ENCODE measurements at places on chromosomes 1 and 21.

DNA sequence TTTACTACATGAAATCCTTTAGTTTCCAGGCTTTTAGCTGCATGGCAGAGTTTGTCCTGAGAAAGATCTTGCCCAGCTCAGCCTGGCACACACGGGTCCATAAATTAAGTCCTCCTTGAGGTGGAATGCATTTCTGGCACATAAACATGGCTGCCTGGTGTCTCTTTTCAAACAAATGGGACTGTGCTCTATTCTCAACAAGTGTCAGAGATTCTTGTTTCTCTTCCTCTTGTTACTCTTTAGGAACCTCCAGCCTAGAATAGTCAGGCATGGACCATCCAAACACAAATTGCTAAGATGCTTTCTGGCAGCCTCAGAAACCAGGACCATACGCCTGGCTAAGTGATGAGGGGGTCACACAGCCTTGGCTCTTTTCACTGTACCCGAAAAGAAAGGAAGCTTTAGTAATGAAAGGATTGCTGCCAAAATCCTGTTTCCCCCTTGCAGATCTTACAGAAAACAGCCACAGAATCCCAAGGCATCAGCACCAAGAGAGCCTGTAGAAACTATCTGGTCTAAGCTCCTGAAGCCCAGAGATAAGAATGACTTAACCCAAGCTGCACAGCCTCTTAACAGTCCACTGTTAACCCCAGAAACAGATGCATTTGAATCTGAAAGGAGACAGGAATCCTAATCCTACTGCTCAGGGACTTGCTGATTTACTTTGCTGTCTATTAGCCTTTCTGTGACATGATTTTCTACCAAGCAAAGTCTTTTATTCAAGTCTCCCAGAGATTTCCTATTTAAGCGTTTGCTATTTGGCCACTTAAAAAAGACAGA, 31.9 kb upstream of the NRDC start:
- DNase-seq: no peak

DNA sequence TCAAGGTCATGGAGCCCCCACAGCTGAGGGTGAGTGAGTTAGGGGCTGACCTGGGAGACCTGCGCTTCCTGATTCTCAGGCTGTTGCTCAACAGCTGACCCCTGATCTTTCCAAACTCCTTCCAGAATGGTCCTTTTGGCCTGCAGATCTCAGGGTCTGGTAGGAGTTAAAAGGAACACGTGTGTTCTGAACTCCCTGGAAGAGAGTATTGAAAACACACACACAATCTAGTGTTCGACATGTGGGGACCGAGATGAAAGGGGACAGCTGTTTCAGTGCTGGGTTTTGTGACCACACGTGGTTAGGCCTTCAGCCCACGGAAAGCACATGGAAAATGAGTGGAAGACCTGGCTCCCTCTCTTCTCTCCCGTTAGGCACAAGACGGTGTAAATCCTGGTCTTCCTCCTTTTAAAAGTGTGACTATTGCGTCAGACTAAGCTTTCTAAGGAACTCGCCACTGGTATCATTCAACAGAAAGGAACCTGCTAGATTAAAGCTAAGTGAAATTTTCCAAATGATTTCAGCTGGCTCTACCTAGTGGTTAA, 49.6 kb downstream of the RUNX1 start:
- DNase-seq: no peak

- DNase-seq: no peak
Measured at GRCh38 chr1:77459881-77460280, 178.1 kb downstream of the AK5 start.

DNA sequence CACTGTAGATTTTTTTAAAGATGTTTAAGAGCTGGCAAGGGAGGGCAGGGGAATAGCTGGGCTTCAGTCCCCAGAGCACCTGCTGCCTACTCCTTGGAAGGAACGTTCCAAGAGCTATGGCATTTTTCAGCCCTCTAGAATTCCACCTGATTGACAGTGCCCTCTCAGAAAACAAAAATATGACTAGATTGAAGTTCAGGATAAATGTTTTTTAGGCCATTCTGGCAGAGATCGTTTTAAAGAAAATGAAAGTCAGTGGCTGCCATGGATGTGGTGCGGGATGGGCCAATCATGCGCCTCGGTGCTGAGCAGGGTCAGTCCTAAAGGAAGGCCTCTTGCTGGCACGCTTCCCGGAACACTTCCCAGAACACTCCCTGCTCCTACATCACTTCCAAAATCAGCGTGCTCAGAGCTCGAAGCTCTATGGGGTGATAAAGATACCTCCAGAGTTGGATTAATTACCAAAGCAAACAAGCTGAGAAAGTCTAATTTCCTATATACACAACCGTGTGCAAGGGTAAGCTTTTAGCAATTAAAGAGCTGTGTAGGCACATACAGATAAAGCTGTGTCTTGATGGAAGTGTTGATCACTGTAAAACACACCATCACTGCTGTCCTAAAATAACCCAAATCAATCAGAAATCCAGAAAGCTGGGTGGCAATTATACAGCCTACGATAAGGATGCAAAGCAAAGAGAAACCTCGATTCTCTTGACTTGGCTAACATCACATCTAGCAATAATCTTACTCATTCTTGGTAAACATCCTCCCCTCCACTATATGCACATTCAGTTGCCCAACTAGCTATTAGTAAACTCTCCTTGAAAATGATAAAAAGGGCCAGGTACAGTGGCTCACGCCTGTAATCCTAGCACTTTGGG, 34.6 kb downstream of the TGFBR3 start:
- peak; percentile 32 for DNase-seq

DNA sequence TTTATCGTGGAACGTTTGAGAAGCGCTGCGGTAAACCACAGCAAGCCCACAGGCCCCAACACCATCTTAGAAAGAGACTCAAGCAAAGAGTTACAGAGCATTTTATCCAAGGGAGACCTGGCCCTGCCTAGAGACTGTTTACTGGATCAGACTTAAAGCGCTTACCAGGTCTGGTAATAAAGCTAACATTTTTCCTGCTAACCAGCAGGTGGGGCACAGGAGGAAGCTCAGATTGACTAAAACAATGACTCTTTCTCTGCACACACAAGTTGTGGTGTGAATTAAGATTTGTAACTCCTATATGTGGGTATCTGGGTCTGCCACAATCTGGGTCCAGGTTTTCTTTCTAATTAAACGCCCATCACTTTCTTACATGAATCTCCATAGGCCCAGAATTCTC, 136.5 kb upstream of the ETS2 start:
- no peak for DNase-seq

GRCh38 chr21:35942211-35943144, 117.8 kb downstream of the SETD4 start:
- DNase-seq: no peak

DNA sequence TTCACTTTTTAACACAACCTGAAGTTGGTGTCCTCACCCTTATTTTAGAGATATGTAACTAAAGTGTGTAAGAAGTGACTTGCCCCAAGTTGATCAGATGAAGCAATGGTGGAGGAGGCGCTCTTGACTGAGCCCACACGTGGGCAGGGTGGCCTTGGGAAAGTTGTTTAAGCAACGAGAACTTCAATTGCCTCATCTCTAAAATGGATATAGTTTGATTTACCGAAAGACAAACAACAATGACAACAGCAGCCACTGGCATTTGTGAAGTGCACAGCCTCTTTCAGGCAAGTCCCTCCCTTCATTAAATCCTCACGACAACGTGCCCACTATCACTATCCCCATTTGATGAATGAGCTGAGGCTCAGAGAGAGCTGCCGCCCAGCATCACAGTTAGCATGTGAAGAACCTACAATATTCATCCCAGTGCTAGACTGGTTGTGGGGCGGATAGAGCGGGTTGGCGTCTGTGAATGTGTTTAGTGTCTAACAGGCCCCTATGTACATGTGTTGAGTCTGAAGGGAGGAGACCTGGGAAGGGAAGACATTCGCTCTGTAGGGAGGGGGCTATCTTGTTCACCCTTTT, 3.0 kb downstream of the IL22RA1 start:
- no peak for DNase-seq

GRCh38 chr1:53047737-53048736, 14.0 kb upstream of the PODN start:
- peak; percentile 23 for DNase-seq

- DNase-seq: no peak
Measured at GRCh38 chr21:33028773-33029384, 3.1 kb downstream of the OLIG2 start.

Data from GM04504 (cell line).